ENCODE measurements at places on chromosomes 12 and 14. TPM values are rescaled to one million over a fixed set of nuclear protein-coding genes. Genes with fewer than 3 reads are reported as not detected.
A peak's percentile ranks its signal among the peaks of the same experiment; 100 is the strongest.

DNA sequence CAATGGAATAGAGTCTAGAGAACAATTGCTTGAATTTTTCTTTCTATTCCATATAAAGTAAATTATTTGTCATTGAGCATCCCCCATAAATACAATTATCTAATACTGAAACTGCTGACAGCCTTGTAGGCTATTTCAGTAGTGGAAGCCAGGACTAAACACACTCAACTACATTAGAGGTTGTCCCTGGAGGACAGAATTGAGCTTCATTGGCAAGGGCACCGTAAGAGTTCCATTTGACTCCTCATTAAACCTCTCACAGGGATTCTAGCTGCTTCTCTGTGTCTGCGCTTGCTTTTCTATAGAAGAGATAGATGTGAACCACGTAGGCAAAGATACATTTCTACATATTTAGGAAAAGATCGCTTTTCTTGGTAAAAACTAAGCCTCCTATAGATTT is 3.5 kb upstream of the PTPRO start:
- peak; percentile 30 for DNase-seq

DNA sequence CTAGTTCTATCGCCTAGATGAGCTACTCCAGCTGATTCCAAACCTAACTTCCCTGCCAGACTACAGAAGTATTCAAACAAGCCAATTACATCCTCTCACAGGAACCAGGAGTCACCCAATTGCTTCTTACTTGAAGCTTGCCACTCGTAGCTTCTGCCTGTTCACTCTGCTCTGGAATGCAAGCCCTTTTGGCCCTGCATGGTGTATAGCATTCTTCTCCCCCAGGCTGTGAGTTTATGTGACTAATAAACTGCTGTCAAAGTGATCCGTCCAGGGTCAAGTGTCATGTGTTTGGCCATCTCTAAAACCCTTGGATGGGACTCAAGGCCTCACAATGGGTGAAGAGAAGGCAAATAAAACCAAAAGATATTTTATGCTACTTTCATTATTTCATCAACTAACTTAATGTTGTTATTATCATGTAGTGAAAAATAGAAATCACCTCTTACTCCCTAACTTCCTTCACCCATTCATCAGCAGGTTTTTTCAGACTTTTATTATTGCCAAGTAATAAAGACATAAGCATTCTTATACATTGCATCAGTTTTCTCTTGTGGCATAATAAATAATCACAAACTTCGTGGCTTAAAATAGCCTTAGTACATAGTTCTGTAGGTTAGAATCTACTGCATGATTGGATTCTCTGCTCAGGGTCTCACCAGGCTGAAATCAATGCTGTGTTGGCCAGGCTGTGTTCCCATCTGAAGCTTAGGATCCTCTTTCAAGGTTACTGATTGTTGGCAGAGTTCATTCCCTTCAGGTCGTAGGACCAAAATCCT is 1981.7 kb upstream of the FLRT2 start:
- no peak for DNase-seq

DNA sequence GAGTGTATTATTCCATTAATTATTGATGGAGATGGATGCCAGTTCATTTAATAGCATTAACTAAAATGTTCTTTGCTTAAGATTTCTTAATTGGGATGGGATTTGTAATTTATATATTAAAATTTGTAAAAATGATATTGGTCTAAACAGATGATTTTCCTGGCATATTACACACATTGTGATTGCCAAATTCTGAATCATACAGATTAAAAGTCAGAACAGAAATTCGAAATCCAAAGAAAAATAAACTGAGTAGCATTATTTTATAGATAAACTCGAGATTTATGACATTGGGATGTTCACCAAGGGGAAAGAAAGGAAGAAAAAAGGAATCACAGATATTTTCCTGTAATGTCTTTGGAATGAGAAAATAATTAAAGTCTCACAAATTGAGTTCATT is 481.1 kb downstream of the CCER1 start:
- peak; percentile 60 for DNase-seq

CCDC177 gene
- total RNA-seq: under 0.01 TPM

TSPAN8 gene
- 2.5 TPM for total RNA-seq

CATSPERB gene
- total RNA-seq: 0.80 TPM
